Left renal pelvis (tissue), 4 donors: ENCODE measurements at places on chromosomes 7 and 10.

- DNase-seq, result no peak
Measured at GRCh38 chr10:46286991-46287693, at the start of gene ANTXRL. Gene ANTXRL, plus strand, starts transcription at chr10:46286997. Its CDS starts 266 bp downstream, at chr10:46287263.

DNA sequence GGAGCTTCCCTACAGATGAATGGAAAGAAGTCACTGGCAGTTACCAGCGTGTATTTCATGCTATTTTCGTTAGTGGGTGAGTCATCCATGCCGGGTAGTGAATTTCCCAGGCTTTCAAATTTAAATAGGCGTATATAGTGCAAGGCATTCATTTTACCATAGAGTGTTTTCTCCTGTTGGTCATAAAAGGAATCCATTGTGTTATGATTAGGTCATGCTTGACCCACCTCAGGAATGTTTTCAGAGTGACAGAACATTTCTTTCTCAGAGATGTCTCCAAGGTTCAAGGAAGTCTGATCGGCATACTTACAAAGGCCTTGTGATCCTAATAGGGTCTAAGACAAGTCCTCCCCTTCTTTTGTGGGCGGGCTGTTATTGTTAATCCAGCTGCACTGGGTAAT is 110.7 kb downstream of the AKR1D1 start:
- no peak for DNase-seq

DNA sequence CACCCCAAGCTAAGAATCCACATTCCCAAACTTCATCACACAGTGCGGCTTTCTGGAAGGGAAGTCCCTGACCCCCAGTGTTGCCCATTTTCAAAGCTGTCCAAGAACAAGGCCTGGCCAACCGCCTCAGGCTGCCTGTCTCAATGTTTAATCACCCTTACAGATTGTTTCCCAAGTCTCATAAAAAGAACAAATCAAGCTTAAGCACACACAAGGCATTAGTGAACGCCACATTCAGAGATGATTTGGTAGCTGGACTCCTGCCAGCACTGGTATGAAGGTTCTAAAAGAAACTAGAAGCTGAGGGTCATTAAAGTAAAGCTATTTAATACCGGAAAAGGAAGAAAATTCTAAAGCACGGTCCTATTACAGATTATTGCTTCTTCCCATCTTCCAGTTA is 35.6 kb downstream of the C10orf90 start:
- DNase-seq, result no peak

- no peak for DNase-seq
Measured at GRCh38 chr7:39539816-39540215, 26.4 kb upstream of the YAE1 start.

DNA sequence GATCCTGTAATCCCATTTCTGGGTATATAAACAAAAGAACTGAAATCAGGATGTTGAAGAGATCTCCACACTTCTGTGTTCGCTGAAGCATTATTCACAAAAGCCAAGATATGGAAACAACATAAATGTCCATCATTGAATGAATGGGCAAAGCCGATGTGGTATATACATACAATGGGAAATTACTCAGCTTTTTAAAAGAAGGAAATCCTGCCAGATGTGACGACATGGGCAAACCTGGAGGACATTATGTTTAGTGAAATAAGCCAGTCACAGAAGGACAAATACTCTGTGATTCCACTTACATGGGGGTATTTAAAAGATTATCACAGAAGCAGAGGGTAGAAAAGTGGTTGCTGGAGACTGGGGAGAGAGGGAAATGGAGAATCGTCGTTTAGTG is 23.9 kb upstream of the FAM107B start:
- DNase-seq, result no peak

- DNase-seq, result no peak
Measured at GRCh38 chr7:27605689-27606269, 56.9 kb downstream of the HIBADH start.

DNA sequence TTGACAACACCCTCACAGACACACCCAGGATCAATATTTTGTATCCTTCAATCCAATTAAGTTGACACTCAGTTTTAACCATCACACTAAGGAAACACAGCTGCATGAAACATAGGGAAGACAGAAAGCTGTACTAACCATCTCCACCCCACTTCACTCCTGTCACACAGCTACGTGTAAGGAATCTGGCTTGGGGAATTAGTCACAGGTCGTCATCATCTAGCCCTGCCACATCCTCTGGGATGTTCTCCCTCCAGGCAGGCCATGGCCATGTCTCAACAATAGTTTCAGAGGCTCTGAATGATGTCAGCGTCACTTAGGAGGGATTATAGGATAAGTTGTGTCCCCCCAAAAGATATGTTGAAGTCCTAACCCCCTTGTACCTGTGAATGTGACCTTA is 10.8 kb upstream of the SEMA3C start:
- no peak for DNase-seq

GRCh38 chr10:71447676-71448075 is 51.0 kb downstream of the CDH23 start:
- DNase-seq, result no peak

DNA sequence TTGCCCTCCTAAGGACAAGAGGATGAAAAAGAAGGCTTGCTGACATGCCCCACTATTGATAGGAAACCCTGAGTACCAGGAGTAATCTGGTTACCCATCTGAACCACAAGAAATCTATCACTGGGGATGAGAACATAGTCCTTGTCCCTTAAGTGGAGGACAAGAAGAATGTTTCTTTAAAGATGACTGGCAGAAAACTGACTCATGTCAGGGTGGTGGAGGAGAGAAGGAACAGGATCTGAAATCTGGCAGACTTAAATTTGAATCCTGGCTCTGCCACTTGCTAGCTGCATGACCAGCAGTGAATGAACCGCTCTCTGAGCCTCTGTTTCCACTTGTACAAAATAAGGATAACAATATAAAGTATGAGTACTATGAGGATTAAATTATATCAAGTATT is 38.9 kb upstream of the XPNPEP1 start:
- no peak for DNase-seq

DNA sequence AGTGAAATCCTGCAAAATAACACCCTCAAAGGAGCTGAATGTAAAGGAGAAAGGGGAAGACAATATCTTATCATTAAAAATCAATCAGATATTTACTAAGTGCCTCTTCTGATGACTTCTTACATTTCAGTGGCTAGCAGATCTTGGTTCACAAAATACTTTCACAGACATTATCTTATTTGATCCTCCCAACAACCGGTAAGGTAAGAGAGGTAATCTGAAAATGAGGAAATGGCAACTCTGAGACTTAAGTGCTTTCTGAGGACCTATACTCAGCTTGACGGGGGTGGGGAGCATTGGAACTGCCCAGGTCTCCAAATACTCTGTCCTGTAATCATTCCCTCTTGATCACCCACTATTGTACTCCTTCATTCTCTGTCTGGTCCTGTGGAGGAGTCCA is 144.6 kb upstream of the MKLN1 start:
- DNase-seq, result no peak

DNA sequence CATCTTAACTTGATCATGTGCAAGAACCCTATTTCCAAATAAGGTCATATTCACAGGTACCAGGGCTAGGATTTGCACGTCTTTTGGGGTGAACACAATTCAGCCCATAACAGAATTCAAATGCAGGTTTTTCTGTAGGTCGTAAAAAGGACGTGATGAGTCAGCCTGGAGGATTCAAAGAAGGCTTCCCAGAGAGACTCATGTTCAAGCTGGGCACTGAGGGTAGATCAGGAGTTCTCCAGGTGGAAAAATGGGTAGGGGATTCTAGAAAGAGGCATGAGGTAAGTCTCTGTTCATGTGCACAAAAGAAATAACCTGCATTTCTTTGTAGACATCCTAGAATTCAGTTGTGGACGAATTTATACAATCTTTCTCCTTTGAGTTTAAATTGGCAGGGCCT is 160.4 kb downstream of the RPS24 start:
- no peak for DNase-seq

DNA sequence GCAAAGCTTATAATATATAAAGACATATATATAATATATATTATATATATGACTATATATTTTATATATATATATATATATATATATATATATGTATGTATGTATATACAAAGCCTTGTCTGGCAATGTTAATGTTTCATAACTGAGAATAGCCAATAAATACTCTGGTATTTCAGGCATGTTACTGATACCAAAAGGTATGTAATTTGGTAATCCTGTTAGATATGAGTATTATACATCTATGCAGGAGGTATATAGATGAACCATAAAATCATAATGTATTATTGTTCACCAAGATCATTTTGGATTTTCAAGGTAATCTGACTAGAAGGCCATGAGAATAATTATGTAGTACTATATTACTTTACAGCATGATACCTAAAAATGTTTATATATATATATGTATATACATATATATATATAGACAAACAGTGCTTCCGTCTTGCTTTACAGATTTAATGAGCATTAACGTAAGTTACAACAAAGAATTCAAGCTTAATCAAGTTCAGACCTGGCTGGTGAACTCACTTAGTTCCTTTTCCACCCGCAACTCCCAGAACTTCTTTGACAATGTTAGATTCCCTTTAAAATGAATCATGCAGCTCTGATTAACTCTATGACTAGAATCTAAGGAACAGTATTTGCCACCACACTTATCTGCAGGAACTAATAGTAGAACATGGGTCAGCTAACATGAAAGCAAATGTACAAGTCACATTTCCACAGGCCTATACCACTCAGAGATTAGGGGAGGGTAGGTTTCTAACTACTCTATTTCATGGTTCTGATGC is 82.7 kb downstream of the SLC25A13 start:
- no peak for DNase-seq

GRCh38 chr10:38605153-38605661 is 511.1 kb downstream of the ZNF37A start:
- no peak for DNase-seq

- DNase-seq, result no peak
Measured at GRCh38 chr10:33334153-33334804, at the start of gene NRP1. Gene NRP1, minus strand, starts transcription at chr10:33334667. Its CDS starts 285 bp downstream, at chr10:33334382.

- no peak for DNase-seq
Measured at GRCh38 chr7:148662646-148663045, 36.1 kb upstream of the CUL1 start.

GRCh38 chr7:131274986-131275385 is 52.7 kb upstream of the MKLN1 start:
- no peak for DNase-seq

GRCh38 chr7:3649250-3649649 is 348.2 kb downstream of the SDK1 start:
- DNase-seq, result no peak

- DNase-seq, result no peak
Measured at GRCh38 chr10:73886661-73887293, 12.4 kb upstream of the CAMK2G start.

- DNase-seq, result no peak
Measured at GRCh38 chr7:139758388-139758787, 19.4 kb downstream of the HIPK2 start.

DNA sequence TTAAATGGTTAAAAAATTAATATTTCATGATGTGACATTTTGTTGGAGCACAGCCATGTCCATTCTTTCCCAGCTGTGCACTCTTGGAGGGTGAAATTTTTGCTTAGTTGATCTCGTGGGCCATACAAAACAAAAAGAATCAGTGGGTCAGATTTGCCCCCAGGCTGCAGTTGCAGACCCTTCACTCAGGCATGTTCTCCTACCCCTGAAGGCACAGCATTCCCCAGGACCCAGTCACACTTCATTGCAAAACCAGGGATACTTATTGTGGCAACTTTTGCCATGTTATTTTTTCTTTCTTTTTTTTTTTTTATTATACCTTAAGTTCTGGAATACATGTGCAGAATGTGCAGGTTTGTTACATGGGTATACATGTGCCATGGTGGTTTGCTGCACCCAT is 6.0 kb downstream of the TAS2R40 start:
- no peak for DNase-seq

- no peak for DNase-seq
Measured at GRCh38 chr7:132646052-132646451, 69.8 kb upstream of the PLXNA4 start.

GRCh38 chr10:130729876-130730275 is 581.6 kb downstream of the TCERG1L start:
- DNase-seq, result no peak

DNA sequence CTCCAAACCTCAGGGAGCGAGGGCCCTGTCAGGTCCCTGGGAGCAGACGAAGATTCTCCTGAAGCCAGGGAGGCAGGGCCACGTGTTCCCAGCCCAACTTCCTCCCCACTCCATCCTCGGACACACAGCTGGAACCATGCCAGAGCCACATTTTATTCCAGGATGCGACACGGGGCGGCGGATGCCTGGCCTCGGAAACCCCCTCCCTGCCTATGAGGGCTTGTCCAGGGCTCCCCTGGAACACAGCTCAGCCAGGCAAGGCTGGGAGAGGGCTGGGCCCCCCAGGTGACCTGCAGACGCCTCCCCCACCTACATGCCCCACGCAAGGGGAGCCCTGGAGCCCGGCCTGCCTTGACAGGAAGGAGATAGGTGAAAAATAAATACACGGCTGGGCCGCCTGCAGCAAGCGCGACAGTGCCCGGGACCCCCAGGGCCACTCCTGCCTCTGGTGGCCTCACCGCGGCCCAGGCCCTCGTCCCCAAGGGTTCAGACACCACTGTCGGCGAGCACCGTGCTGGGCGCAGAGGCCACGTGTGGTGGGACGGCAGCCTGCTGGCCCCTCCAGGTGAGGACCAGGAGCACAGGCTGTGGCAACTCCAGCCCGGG is 21.5 kb downstream of the GET4 start:
- no peak for DNase-seq

DNA sequence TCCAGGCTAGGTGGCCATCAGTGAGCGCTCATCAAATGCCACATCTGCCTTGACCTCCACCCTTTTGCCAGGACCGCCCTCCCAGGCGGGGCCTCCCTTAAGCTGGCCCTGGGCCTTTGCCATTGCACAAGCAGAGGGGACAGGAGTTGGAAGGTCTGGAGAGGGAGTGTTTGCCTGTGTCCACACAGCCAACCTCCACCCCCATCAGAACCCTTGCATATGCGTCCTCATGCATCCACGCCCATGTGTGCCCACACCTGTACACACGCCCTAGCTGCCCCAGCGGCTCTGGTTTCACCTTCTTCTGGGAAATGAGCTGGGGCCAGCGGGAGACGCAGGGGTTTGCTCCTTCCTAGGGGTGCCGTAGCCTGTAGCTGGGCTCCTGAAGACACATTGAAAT is 64.0 kb downstream of the NEURL1 start:
- no peak for DNase-seq

DNA sequence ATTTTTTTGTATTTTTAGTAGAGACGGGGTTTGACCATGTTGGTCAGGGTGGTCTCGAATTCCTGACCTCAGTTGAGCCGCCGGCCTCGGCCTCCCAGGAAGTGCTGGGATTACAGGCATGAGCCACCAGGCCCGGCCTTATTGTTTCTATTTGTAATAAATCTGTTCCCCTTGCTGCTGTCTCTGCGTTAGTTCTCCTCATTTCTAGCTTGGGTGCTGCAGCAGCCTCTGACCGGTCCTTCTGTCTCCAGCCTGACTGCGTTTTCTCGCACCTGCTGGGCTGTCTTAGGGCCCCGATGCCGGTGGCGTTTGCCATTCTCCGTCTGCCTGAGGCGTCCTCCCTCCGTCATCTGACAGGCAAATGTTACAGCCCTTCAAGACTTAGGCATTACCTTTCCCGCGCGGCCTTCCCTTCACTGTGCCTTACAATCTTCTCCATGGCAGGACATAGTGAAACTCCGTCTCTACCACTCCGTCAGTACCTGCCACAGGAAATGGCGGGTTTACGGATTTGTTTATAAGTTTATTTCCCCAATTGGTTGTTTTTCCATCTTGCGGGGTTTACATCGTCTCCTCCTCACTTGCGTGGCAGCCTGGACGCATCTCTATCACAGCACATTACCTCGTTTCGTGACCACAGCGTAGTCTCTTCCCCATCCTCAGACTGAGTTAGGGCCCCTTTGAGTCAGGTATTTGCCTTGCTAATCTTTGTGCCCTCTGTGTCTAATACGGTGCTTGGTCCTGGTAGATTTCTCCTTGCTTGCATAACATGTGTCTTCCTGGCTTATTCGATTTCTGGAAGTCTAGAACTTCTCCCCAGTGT is 2.3 kb upstream of the GIMAP8 start:
- no peak for DNase-seq

- no peak for DNase-seq
Measured at GRCh38 chr10:86862786-86863483, 94.5 kb downstream of the MMRN2 start.
